ENCODE measurements at places on chromosomes 7 and 10. TPM values are rescaled to one million over a fixed set of nuclear protein-coding genes. Genes with fewer than 3 reads are reported as not detected.

PVRIG gene
- total RNA-seq = not detected

C10orf105 gene
- total RNA-seq = 0.07 TPM

NYAP1 gene
- 2.7 TPM for total RNA-seq

VSTM2A gene
- total RNA-seq = not detected

IDI2 gene
- total RNA-seq = not detected

OR6V1 gene
- not detected for total RNA-seq

NUPR2 gene
- total RNA-seq = not detected

LIPJ gene
- total RNA-seq = not detected

LFNG gene
- total RNA-seq = 10.8 TPM

INSYN2A gene
- 0.07 TPM for total RNA-seq

PYROXD2 gene
- 3.5 TPM for total RNA-seq

BLNK gene
- not detected for total RNA-seq

CTAGE15 gene
- not detected for total RNA-seq

EGR2 gene
- 0.13 TPM for total RNA-seq

SPDYE8 gene
- not detected for total RNA-seq

PRRT4 gene
- not detected for total RNA-seq

KCNMA1 gene
- 1.1 TPM for total RNA-seq

CTNNA3 gene
- not detected for total RNA-seq
